Left renal pelvis (tissue), 4 donors: ENCODE measurements at places on chromosomes 6 and 20.

- DNase-seq: no peak
Measured at GRCh38 chr20:46349742-46350056, 41.4 kb upstream of the CDH22 start.

GRCh38 chr6:141472162-141472928 lies 660.4 kb upstream of the GJE1 start:
- DNase-seq: no peak

GRCh38 chr6:168664956-168665355 lies 224.0 kb downstream of the SMOC2 start:
- no peak for DNase-seq

GRCh38 chr6:21135484-21136013 lies 458.0 kb upstream of the SOX4 start:
- no peak for DNase-seq

DNA sequence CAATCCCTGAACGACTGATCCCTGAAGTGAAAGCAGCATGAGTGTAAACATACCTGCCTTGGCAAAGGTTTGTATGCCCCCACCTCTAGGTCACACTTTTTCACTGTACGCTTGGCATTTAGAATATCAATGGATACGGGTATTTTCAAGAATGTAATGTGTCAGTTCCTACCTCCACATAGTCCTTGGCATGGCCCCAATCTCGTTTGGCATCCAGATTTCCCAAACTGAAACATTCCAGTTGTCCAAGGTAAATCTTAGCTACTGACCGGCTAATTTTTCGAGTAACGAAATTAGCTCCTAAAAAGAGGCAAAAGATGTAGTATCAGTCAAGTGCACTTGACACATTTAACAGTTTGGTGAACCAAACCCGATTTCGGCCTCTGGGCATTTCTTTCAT lies 315.5 kb downstream of the GMDS start:
- no peak for DNase-seq

DNA sequence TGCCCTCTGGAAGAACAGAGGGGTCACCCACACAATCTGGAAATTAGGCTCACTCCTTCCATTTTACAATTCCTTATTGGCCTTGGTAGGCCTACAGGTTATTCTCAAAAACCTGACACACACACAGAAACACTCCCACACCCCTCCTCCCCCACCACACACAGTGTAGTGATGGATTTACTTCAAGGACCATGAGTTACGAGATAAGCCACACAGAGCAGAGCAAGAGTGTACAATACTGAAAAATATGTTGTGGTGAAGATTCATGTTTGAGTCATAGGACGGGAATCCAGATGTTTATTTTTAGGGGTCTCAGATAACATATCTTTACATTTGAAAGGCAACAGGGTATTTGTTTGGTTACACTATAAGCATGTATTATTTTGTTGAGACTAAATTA lies 291.9 kb downstream of the PLCB1 start:
- no peak for DNase-seq

GRCh38 chr20:42688576-42688975 lies 501.1 kb downstream of the PTPRT start:
- no peak for DNase-seq

DNA sequence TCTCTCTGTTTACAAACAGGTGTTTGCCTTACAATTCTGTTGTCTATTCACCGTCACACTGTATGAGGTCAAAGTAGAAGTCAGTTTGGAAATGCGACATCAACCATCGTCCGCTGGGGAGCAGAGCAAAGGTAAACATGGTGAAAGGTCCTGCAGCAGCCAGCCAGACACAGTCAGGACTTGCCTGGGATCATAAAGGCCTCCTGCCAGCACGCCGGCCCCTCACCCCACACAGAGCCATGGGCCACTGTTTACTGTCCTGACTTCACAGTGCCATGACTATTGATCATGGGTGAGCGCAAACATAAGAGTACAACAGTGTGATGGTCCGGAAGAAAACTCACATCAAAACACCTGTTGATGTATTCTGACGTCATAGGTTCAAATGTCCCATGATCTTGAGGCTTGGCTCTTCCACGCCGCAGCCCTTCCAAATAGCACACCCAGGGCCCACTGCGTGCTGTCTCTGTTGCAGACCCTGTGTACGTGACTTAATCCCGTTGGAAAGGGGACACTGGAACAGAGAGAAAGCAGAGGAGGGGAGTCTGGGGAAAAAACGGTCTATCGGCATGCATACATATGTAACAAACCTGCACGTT lies 16.9 kb upstream of the PPP1R3G start:
- no peak for DNase-seq

GRCh38 chr20:47330933-47331708 lies 25.4 kb downstream of the ZMYND8 start:
- DNase-seq: no peak

DNA sequence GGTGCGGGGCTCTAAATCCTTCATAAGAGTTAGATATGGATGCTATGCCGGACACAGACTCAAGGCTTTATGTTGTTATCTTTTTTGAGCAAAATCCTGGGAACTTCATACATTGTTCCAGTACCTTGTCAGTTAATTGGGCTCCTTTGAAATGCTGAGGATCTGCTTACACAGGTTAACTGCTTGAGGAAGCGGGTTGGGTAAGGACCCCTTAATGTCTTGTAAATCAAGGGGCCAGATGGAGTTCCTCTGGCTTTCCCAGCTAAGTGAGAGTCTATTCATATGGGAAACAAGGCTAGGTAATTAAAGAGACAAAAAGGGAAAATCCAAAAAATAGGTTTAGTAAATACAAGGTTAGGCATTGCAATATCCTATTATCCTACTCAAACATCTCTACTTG lies 141.5 kb downstream of the OR2B2 start:
- DNase-seq: no peak

DNA sequence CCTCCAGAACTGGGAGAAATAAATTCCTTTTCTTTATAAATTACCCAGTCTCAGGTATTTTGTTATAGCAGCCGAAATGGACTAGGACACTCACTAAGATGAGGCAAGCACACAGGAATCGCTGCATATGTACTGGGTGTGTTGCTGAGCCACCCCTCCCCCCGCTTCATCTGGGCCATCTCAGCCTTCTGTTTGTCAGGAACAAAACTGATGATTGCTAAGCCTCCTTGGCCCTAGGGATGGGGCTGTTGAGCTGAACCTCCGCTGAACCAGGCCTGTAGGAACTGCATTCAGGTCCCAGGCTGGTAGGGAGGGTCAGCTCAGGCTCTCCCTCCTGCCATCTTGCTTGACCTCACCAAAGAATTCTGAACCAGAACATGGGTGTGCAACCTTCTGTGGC lies 108.6 kb downstream of the MAP3K7 start:
- DNase-seq: no peak

- no peak for DNase-seq
Measured at GRCh38 chr20:58173930-58174707, 54.3 kb downstream of the ANKRD60 start.

DNA sequence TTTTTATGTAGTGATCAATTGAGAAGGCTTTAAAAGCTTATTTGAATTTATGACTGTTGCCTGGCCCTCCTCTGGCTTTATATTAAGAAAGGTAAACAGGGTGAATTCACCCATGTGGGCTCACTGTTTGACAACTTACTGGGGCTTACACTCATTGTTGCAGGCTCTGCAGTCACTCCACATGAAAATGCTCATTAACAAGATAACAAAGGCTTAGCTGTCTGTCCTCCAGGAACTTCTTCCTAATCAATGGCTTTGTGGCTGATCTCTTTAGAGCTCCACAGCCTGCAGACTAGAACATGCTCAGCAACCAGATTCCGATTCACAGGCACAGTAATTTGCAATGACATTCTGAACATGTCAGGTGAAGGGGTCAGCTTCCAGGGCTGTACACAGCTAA lies 323.2 kb upstream of the MAN1A1 start:
- no peak for DNase-seq

- no peak for DNase-seq
Measured at GRCh38 chr20:15528391-15529111, 1044.7 kb downstream of the KIF16B start.

DNA sequence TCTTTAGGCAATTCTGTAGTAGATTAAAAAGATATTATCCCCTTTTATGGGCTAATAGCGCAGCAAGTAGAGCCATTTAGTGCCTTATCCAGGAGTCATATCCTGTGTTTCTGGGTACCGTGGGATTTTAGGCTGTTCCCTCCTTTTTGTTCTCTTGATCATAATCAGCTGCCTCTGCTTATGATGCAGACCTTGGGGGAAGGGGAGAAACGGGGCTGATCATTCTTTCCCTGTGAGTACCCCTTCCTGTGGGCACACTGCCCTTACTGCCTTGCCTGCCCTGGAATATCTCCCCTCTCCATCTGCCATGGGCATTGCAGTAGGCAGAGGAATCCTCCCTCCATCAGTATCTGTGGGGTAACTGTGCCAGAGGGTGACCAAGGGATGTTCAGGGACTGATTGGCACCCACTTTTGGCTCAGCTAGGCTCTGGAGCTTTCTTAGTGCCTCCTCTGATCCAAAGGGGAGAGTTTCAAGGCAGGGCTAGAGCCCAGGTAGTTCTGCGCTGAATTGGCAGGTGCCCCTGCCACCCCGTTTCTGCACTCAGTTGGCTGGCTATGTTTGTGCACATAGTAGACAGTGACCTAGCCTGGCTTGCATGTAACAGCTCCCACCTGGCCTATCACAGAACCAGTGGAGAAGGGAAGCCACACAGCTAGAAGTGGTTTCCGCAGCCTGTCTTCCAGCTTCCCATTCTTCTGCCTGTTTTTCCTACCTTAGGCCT lies 103.3 kb downstream of the FIG4 start:
- no peak for DNase-seq

- no peak for DNase-seq
Measured at GRCh38 chr6:129679275-129679674, 30.7 kb downstream of the ARHGAP18 start.

- no peak for DNase-seq
Measured at GRCh38 chr20:36093025-36093803, 61.3 kb upstream of the EPB41L1 start.

DNA sequence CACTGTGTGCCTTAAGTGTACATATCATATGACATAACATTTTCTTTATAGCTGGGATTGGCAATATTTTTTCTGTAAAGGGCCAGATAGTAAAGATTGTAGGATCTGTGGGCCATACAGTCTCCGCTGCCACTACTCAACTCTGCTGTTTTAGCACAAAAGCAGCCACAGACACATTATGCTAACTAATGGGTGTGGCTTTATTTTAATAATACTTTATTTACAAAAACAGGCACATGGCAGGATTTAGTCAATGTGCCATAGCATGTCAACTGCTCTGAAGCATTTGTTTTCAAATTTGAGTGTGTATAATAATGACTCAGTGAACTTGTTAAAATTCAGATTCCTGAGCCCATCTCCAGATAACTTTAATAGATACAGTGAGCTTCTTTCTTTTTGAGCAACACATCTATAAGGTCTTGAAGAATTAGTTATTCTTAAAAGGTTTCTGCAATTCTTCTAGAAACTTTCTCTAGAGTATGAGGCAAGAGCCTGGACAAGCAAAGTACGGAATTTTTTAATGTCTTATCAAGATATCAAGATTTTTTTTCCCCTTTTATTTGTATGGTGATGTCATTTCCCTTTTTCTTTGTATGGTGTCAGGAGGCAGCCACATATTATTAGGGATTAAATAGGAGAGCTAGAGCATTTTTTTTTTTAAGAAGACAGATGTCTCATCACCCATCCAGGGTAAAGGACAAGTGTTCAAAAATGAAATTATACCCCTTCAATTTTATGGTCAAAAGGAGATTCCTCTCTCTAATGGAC lies 518.3 kb downstream of the DHX35 start:
- DNase-seq: no peak

- no peak for DNase-seq
Measured at GRCh38 chr6:142325111-142325510, 23.3 kb downstream of the ADGRG6 start.

GRCh38 chr20:7399575-7399974 lies 540.7 kb downstream of the HAO1 start:
- no peak for DNase-seq

DNA sequence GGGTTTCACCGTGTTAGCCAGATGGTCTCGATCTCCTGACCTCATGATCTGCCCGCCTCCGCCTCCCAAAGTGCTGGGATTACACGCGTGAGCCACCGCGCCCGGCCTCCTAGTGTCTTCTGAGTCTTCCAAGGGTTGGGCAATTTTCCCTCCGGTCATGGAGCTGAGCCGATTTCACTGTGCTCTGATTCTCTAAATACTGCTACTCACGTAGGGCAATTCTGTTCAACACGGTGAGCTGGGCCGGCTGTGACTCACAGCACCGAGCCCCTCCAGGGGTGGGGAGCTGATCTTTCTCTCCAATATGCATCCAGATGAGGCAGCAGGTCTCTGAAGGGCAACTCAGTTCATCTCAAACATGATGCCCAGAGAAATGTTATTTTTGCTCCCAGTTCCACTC lies 71.6 kb upstream of the CD93 start:
- DNase-seq: no peak

GRCh38 chr20:47353692-47354463 lies 2.6 kb downstream of the ZMYND8 start:
- no peak for DNase-seq

DNA sequence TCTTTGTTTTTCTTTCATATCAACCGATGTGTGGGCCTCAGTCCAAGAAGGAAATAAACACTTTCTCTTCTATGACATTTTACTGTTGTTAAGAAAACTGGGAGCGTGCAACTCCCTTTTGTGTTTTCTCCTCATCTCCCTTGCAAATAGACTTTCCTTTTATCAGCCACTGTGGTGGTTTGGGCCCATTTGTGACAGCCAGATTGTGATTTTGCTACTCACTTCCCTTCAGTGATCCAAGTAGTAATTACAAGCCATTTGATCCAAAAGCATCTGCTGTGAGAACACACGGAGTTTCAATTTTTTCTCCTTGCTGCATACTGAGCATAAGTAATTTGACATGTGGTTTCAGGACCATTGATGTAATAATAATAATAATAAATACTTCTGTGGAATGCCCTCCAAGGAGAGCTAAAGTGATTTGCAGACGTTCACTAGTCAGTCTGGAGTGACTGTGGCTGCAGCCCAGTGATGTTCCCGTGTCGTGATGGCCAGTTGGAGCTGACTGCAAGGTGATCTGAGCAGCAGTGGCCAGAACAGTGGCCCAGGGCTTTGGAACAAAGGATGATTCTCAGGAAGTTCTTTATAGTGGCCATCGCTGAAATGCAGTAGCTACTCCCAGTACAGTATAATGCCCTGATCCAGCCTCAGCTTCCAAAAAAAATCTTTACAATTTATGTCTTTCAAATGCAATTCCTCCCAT lies 91.9 kb upstream of the CLDN20 start:
- no peak for DNase-seq

DNA sequence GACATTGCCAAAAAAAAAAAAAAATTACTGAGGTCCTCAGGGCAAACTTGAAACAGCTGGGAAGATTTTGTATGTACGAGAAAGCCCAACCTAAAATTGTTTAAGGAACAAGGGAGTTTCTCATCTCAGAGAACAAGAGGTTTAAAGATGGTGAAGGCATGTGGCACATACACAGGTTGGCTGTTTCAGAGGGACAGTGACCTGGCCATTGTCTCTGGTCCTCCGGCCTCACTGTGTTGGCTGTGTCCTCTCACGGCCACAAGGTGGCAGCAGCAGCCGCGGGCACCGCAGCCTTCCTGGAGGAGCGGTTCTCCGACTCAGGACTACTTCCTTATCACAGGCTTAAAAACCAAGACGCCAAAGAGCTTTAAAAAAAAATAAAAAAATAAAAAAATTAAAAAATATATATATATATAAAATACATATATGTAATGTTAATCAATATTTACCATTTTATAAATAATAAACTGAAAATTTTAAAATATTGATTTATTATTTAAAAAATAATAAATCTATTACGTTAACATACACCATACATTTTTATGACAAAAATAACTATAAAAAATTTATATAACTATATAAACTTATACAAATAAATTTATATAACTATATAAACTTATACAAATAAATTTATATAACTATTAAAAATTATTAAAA lies 52.8 kb downstream of the GTF2H5 start:
- DNase-seq: no peak

- no peak for DNase-seq
Measured at GRCh38 chr6:23349521-23350147, 776.4 kb upstream of the NRSN1 start.
